ENCODE measurements at places on chromosomes 4 and X.

DNA sequence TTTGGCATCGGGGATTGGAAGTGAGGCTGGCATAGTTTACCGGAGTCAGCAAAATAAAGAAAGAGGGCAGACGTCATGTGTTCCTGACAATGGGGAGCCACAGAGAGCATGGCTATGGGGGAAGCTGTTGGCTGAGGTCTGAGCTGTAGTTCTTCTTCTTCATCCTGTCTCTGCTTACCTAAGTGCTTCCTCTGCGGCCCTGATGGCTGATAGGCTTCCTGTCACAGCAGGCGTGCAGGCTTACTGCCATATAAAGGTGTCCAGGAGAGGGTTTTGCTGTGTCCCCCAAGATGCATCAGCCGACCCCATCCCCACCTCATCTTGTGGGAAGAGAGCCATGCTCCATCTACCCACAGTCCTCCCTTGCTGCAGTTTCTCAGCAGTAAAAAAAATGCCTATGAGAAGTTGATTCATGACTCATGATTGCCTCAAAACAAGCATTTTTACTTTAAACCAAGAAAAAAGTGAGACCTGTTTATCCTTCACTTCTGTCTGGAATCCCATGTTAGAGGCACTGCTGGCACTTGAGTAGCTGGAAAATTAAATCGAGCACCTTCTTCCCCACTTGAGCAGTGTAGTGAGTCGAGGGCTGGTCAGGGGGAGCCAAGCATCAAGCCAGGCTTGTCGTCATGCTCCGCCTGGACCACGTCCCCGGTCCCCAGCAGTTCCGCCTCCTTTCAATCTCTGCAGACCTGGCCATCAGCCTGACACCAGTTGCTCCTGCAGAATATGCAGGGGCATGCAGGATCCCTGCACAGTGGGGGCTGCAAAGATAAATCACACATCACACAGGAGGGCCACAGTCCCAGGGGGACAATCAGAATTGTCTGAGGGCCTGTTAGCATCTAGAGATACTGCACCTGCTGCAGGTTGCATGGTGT is 237.8 kb downstream of the EVC2 start:
- DNase-seq: no peak

- no peak for DNase-seq
These were observed 82.4 kb downstream of the DLG3 start for GRCh38 chrX:70527053-70527452.

DNA sequence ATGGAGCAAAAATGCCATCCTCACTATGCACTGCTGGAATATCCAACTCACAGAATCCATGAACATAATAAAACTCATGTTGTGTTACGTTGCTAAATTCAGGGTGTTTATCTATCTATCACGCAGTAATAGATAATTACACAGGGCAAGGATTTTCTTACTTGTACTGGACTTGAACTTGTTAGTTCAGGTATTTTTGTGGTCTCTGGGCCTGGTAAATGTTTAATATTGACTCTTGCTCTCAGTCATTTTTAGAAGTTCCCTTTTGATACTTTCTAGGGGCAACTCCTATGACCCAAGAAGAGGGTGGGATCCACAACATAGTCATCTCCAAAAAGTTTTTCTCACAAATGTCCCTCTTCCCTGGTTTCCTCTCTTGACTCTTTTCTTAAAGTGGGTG is 522.4 kb upstream of the IGFBP7 start:
- DNase-seq: no peak

- peak; percentile 2 for DNase-seq
These were observed 64.6 kb downstream of the ENPEP start for GRCh38 chr4:110540581-110540980.

DNA sequence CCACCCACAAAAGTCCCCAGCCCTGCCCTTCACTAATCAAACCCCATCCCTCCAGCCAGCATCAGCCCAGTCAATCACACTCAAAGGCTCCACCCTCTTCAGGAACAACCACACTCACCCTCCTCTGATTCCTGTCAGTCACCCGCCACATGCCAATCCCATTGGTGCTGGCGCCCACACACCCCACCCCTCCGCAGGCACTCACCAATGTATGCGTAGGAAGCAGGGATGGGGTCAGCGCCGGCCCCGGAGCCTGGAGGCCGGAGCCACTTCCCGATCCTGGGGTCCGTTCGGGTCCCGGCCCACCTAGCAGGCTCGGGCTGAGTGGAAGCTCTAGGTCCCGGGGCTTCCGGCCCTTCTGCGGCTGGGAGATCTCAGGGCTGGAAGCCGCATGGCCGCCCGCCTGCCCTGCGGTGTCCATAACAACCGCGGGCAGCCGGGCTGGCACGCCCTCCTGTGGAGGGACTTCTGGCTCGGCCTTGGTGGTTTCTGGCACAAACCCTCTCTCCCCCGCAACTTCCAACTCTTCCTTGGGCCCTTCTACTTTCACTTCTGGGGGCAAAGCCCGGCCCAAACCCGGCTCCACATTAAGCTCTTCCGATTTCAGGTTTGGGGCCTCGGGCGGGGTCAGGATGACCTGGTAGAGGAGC is 7.9 kb upstream of the CFP start:
- DNase-seq: no peak

DNA sequence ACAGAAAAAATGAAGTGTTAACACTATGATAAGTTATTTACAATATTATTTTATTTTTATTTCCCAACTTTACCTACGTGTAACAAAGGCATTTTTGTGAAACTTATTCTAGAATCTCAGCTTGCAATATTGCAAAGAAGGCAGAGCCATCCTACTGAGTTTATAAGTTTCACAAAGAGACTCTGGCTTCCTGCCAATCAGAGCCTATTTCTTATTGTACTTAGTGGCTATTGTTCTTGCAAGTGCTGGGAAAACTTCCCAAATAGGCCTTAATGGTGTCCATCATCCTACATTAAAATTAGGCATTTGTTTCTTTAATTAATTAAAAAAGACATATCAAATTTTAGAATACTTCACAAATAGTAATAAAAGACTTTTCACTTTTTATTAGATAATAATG is 233.2 kb downstream of the EPHA5 start:
- no peak for DNase-seq

- DNase-seq: no peak
These were observed 96.0 kb downstream of the EFHC2 start for GRCh38 chrX:44247468-44247867.

DNA sequence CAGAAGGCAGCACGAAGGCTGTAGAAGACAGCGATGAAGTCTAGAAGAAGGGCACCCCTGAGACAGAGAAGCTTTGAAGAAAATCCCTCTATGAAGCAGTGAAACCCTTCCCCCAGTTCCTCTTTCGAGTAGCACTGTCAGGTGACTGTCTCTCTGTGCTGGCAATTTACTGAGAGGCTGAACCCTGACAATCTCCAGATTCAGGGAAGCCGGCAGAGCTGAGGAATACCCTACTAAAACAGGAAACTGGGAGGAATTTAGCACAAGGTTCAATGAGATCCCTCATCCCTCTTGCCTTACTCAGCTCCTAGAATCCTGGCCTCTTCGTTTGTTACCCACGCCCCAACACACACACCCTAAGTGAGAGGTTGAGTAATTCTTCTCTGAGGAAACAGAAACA is 239.7 kb upstream of the NOCT start:
- DNase-seq: peak; percentile 23

- DNase-seq: no peak
These were observed 313.0 kb downstream of the ARHGAP10 start for GRCh38 chr4:148044912-148045352.

GRCh38 chr4:14125375-14126129 is 498.0 kb upstream of the BOD1L1 start:
- DNase-seq: no peak

DNA sequence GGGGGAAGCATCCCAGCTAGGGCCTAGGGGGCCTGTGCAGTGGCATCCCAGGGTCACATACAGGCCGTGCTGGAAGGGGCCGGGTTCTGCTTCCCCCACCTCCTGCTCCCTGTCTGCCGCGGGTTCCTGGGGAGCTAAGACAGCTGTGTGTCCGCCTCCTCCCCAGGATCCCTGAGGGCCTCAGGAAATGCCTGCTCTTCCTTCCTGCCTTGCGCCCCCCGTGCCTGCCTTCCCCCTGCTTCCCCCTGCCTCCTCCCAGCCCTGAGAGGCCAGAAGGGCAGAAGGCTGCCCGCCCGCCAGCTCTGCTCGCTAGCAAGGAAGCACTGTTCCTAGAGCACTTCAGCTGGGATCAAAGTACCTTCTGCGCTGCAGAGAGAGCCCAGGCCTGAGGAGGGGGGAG is 2.9 kb upstream of the BGN start:
- DNase-seq: no peak

- DNase-seq: peak; percentile 35
These were observed 1.7 kb downstream of the SPRY1 start for GRCh38 chr4:123398066-123398852.

DNA sequence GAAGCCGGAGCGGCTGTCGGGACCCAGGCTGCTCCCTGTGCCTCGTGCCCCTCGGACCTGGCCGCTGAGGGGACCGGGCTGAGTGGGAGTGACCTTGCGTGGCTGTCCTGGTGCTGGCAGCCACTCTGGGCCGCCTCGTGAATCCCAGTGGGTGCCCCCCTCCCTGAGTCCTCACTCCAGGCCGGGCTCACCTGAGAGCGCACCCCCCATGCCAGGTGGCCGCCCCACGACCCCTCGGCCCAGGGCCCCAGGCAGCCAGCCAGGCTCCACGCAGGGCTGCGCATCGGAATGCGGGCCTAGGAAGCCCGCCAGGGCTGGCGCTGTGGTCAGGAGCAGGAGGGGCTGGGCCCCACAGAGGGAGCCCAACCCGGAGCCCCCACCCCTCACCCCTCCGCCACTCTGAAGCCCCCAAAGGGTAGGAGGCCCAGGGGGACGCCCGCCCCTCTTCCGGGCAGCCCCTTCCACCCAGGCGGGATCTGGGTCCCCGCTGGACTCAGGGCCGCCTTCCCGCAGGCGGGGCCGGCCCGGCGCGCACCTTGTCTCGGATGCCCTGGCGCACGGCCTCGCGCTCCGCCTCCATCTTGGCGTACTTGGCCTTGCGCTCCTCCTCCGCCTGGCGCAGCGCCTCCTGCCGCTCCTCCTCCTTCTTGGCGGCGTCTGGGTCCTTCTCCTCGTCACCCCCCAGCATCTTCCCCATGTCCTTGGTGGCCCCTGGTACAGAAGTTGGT is 33.9 kb downstream of the CPLX1 start:
- DNase-seq: no peak

- DNase-seq: no peak
These were observed 57.8 kb upstream of the PLAC1 start for GRCh38 chrX:134715930-134716619.

DNA sequence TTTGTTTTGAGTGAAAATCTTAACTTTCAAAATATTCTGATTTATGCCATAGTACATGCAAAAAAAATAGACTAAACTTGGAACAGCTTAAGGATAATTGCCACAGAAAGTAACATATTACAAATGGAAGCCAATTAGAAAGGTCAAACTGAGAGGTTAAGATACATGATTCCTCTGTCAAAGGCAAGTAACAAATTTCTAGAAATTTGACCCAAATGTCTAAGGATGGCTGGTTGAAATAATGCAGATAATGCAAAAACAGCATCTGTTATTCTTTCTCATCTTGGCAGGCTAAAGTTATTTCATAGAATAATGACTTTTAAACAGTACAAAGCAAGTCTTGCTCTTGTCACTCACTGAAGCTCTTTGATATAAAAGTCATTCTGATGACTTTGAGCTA is 10.5 kb downstream of the FGF5 start:
- DNase-seq: no peak

DNA sequence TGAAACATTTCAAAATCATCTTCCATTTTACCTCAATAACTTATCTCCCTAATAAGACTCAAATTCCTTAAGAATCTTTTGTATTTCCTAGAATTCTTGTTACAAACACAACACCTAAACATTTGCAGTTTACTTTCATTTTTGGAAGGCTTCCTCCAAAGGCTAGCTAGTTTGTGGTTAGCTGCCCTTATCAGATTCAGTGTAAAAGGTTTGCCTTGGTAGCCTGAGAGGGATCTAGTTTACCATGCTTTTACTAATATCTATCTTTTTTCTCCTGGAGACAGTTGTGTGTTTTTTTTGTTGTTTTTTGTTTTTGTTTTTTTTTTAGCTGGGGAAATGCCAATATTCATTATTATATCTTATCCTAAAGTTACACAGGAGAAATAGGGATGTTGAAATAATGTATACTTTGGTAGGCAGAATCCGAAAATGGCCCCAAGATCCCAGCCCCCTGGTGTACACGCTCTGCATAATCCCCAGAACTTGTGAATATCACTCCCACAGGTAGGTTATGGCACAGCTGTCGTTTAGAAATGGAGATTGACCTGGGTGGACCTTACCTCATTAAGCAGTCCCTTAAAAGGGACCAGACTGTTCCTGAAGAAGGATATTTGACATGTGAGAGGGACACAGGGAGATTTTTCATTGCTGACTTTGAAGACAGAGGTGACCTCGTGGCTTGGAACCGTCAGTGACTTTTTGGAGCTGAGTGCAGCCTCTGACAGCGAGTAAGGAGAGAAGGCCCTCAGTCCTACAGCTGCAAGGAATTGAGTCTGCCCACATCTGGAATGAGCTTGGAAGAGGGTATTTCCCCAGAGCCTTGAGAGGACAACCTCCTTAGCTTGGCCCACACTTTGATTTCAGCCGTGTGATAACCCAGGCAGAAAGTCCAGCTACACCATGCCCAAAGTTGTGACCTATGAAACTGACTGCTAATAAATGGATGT is 33.4 kb downstream of the SEPTIN11 start:
- no peak for DNase-seq

DNA sequence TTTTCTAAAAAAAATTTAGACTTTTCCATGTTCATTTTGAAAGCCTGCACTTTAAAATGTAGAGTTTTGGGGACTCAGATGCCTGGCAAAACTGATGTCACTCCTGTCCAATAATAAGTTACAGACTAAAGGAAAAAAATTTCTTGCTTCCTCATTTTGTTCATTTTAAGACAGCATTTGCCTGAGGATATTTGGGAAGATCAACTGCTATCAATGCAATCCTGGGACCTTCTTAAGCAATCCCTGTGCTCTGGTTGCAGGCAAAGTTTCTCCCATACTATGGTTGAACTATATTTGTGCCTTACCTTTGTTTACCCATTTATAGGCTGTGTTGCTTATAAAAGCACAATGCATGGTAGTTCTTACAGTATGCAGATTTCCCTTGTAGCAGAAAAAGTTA is 280.4 kb downstream of the CFAP47 start:
- DNase-seq: no peak

DNA sequence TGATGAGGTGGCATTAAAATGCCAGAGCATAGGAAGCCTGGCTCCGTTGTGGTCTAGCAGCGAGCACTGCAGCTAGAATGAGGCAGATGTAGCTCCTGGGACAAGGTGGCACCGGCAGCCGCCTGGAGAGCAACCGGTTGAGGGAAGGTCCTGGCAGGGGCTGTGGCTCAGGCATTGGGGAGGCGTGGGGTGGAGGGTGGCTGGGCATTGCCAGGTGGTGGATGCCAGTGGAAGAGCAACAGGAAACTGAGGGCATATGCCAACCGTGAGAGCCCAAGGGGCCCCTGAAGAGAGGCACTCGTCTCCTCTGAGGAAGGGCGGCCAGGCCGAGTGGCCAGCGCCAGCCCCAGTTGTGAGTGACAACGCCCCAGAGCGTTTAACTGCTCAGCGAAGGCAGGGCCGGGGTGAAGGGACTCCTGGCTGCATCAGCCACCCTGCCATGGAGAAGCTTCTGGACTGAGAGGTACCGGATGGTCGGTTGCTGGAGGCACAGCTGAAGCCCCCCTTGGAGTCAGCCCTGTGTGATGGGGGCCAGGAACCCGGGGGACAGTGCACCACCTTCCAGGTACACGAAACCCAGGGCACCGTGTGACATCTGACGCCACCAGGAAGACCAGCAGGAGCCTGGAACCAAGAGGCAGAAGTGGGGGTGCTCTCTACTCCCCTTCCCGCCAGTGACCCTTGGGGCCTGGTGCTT is 13.2 kb upstream of the PDE6B start:
- no peak for DNase-seq
